ENCODE measurements at places on chromosomes 12 and 14.

DNA sequence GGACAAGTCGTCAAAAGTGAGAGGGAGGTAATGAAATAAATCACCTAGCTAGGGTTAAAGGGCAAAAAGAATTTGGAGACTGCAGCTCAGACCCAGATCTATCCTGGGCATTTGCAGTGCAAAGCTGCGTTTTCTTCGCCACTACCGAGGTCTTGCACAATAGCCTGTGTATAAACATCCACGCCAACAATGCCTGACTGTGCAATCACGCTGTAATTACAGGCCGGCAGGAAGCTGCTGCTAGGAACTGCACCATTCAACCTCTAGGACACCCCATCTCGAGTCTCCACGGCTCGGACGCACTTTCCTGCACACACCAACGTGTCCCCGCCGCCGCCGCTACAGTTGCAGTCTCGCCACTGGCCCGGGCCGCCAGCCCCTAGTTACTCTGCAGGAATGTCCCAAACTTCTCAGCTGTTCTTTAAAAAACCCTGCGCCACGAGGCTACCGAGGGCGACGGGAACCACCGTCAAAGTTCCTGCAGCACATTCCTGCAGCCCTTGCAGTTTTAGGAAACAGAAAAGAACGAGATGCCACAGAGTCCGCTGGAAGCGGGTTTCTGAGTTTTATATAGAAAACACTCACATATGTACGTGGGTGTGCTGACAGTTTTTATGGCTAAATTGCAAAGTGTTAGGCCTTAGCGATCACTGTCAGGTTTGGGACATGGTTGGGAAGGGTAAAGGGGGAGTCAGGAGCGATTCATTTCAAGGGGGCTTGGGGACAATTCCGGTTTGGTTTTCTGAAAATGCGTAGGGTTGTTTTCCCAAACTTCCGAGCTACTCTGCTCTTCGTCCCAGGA lies 65.6 kb upstream of the PTGR2 start:
- peak; percentile 48 for DNase-seq

DNA sequence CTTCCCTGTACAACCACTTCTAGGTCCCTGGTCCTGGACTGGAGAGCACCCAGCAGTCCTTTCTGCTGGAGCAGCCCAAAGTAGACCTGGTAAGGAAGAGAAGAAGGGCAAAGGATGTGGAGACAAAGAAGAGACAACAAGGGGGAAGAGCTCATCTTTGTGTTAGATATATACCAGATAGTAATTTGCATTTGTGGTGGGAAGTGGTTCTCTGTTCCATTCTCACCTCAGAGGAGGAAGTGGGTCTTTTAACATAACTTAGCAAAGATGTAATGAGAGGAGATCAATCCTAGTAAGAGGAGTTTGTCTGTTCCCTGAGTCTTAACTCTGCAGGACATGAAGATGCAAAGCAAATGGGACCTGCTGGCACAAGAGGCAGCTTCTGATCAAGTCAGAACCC lies 8.0 kb downstream of the CCDC198 start:
- no peak for DNase-seq

DNA sequence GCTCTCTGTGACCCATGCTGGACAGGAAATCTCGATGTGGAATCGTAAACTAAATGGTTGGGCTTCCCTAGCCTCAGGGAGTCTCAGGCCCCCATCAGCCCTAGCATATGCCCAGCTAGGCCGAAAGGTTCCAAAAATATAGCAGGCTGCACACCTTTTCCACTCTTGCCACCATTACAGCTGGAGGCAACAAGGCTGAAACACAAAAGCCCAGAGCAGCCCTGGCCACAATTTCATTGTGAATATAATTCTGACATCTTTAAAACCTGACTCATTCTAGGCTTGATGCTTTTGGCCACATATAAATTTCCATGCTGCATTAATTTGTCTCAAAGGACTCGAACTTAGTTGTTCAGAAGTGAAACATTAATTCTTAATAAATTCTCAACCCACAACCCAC lies 382.2 kb downstream of the GRIN2B start:
- DNase-seq, result no peak

DNA sequence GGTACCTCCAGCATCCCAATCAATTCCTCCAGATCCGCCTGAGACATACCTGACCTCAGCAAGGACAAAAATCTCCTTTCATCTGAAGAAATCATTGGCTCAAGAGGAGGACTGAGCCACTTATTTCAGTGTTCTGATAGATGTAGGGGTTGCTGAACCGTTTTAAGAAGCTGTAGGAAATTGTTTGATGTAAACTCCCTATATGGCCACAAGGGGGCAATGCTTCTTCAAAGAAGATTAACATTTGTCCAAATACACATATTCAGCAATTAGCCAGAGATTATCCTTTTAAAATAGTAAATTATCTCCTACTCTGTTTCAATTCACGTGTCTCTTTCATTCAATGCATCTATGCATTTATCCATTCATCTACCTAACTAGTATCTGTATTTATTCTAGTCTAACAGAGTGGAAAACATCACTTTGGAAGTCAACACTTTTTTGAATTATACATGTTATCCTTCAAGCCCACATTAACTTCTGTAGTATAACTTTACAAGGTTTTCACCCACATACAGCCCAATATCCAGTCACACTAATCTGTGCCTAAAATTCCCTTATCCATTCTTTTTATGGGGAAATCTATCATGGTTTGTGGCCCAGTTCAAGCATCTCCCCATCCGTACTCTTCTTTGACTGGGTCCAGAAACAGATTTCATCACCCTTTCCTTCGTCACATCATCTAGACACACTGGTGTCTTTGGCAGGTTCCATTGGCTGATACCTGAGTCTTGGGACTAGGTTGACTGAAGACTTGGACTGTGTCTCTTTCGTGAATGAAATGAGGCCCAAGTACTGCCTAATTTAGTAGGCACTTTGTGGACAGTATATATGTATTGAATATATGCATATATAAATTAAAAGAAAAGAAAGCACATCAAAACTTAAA lies 411.0 kb upstream of the OR4E1 start:
- no peak for DNase-seq

DNA sequence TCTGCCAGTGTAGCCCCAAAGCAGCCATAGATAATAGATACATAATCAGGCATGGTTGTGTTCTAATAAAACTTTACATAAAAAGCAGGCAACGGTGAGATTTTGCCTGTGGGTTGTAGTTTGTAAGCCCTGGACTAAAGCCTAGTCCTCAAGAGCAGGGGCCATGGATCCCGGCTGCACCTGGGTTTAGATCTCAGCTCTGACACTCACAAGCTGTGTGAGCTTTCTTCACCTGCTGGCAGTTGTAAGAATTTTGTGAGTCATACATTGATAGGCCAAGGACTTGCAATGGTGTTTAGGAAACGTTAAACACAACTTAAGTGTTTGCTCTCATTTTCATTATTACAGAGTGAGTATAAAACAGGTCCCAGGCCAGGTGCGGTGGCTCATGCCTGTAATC lies 395.8 kb upstream of the TBX3 start:
- no peak for DNase-seq

- no peak for DNase-seq
These were observed 340.5 kb downstream of the FSCB start for GRCh38 chr14:44166611-44167010.

DNA sequence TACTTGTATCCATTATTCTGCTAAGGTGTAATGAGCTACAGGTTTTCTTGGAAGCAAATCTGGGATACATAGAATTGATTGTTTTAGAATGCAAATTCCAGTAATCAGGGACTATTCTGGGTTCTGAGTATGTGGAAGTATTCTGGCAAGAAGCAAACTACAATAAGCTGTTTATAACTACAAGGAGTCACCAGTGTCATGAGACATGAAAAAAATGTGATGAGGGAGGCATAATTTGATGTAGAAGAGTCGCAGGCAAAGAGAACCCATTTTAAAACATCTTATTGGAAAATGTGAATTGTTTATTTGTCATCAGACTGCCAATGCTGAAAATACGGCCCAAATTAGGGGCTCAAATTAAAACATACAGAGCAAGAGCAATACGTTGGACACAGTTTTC lies 321.8 kb upstream of the E2F7 start:
- no peak for DNase-seq

DNA sequence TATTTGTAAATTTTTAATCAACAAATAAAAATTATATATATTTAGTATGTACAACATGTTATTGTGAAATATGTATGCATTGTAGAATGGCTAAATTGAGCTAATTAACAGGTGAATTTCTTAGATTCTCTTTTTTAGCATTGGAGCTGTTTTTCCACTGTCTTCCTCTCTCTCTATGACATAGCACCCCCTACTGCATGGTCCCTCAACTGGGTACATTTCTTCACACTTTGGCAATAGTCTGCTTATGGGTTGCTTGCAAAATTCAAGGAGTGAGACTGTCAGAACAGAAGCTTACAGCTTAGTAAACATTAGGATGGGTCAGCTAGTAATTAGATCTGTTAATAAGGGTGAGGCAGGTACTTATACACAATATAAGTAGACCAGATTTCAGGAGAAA lies 658.5 kb upstream of the MGAT4C start:
- no peak for DNase-seq

DNA sequence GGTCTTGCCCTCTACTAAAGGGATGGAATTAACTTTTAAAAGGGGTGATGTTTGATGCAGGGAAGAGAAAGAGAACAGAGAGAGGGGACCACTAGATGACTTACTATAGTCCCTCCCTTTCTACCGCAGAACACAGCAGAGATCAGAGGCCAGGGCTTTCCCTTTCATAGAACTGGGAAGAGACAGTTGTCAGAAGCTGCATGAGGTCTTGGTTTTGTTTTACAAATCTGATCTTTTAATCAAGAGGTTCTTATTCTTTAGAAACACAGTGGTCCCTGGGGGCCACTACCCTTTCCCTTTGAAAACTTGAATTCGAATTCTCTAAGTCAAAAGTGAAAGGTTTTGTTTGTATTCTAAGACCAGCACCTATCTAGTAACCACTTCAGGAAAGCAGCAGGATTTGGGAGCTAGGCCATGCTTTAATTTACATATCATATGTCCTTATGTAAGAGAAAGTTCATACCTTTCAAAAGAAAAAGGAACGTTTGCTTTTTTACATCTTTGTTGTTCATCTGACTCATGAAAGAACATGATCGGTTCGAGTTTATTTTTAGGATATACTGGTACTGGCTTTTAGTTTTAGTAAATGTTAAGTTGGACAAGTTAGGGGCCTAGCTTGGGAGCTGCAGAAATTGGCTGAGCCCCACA lies 6.3 kb downstream of the FBXL14 start:
- DNase-seq, result no peak

- no peak for DNase-seq
These were observed 303.8 kb downstream of the TMEM121 start for GRCh38 chr14:105830171-105830570.

Measured in stimulated activated CD4-positive, alpha-beta T cell treated with anti-CD3 and anti-CD28 coated beads, Interleukin-12 subunit alpha, Interleukin-12 subunit beta, amount 100 ng/mL, for 48 hours (primary cell).